ENCODE measurements at places on chromosomes 7 and 10.

DNA sequence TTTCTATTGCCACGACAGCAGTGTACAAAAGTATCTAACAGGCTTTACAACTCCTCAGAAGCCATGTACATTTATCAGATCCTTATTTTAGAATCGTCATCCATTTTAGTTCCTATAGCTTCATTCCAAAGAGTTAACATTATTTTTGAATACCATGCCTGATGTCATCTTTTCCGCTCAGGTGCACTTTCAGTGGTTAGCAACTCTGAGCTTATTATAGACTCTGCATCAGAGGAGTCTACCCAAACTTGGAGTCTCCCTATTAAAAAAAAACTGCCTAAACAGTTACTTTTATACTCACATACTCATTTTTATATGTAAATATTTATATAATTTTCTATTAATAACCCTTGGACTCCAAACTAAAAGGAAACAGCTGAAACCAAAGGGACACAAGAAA lies 31.6 kb upstream of the PRSS37 start:
- no peak for DNase-seq

DNA sequence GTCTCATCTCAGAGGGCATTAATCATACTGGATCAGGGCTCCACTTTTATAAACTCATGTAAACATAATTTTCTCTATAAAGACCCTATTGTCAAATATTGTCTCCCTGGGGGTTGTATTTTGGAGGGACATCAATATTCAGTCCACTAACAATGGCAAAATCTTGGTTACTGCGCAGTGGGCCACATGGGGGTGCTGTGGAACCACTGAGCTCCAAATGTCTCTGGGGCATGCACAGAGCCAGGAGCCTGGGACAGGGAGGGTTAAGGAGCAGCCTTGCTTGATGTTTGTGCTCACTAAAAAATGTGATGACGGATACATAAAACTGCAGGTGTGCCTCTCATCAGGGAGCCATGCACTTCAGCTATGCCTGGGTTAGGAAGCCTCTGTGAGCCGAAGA lies 62.1 kb upstream of the PRSS58 start:
- no peak for DNase-seq

DNA sequence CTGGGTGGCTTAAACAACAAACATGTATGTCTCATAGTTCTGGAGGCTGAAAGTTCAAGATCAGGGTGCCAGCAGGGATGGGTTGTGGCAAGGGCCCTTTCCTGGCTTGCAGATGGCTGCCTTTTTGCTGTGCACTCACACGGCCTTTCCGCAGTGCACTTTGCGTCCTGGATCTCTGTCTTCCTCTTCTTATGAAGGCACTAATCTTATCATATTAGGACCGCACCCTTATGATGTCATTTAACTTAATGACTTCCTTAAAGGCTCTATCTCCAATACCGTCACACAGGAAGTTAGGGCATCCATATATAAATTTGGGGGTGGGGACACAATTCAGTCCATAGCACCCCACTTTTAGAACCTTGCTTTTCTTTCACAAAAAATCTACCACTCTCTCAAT lies 255.2 kb downstream of the SNX13 start:
- no peak for DNase-seq

- no peak for DNase-seq
Observed at GRCh38 chr7:93601363-93601762, 26.8 kb upstream of the CALCR start.

GRCh38 chr7:47371733-47372368 lies 210.1 kb downstream of the TNS3 start:
- no peak for DNase-seq

DNA sequence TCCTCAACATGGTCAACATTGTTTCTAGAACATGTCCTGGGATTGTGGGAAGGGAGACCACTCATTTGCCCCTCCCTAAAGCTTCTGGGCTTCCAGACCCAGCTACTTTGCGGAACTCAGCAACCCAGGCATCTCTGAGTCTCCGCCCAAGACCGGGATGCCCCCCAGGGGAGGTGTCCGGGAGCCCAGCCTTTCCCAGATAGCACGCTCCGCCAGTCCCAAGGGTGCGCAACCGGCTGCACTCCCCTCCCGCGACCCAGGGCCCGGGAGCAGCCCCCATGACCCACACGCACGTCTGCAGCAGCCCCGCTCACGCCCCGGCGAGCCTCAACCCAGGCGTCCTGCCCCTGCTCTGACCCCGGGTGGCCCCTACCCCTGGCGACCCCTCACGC lies at the start of gene EPO:
EPO (plus strand) TSS at position 190 of the 392 bp plus-strand sequence. CDS start 513 bp downstream, outside the sequence.
- no peak for DNase-seq

- no peak for DNase-seq
Observed at GRCh38 chr7:84821671-84822534, 365.0 kb downstream of the SEMA3D start.

GRCh38 chr10:123967626-123968243 lies 76.1 kb upstream of the CPXM2 start:
- DNase-seq, result peak; percentile 20

DNA sequence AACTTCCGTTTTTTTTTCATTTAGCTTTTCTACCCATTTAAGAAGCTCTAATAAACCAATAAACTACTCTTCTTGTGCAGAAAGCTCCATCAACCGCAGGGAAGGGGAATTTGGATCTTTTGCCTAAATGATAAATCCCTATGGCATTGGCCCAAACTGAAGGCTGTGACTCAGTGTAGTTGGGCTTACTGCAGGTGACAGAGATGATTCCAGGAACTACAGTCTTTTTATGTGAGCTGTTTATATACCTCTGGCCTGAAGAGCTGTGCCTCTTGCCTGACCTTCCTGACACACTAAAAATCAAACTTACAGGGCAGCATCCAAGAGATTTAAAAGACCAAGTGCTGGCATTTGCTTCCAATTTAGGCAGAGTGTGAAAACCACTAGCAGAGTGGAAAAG lies 25.2 kb downstream of the ABCB1 start:
- DNase-seq, result no peak

DNA sequence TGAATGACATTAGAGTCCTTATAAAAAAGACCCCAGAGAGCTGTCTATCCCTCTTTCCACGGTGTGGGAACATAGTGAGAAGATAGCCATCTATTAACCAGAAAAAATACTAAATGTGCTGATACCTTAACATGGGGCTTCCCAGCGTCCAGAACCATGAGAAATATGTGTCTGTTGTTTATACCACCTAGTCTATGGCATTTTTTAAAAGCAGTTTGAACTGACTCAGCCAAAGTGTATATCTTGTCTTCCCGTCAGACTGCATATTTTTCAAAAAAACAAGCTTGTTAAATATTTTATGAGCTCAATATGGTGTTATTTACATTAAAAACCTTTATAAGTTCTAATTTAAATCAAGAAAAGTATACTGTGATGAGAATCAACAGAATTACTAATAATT lies 255.3 kb downstream of the HGF start:
- DNase-seq, result no peak

DNA sequence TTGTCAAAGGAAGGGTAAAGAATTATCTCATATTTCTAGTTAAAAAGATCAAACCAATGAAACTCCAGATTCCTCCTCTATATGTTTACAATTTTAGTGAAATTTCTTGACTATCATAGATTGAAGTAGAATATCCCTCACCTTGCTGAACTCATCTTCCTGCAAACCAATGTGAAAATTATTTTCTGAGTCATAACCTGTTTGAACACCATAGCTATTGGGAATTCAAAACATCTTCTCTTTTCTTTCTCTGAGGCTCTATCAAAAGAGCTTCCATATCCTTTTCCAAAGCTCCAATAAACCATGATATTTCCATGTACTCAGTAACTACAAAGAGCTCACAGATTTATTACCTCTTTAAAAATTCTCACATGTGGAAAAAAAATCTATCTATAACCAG lies 134.3 kb downstream of the DOCK4 start:
- DNase-seq, result no peak

DNA sequence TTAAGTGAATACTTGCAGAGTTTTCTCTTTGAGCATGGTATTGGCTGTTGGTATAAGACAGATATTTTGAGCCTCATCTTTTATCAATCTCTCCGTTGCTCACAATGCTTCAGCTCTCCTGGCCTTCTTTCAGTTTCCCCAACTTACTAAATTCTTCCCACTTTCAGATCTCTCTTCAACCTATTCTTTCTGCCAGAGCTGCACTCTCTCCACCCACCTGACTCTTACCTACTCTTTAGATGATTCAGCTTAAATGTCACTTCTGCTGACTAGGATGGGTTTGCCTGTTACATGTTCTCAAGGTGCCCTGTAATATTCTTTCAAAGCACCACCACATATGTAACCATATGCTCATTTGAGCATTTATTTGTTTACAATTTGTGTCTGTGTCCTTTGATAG lies 1.6 kb downstream of the EXOSC1 start:
- DNase-seq, result no peak

DNA sequence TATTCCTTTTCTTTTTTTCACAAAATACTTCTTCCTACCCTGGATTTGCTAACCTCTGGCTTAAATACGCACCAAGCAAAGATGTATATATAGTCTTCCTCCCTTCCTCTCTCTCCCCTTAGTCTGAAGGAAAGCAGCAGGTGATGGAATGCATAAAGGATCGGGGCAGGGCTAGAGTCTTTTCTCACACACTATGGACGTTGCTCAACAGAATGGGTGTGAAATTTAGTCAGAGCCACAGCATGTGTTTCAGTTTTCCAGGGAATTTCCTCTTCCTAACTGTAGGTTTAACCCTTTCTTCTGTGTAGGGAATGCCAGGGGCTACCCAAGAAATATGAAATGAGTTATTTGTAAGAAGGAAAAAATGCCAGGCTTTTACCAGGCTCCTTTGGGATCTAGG lies 71.4 kb upstream of the NFKB2 start:
- DNase-seq, result no peak

DNA sequence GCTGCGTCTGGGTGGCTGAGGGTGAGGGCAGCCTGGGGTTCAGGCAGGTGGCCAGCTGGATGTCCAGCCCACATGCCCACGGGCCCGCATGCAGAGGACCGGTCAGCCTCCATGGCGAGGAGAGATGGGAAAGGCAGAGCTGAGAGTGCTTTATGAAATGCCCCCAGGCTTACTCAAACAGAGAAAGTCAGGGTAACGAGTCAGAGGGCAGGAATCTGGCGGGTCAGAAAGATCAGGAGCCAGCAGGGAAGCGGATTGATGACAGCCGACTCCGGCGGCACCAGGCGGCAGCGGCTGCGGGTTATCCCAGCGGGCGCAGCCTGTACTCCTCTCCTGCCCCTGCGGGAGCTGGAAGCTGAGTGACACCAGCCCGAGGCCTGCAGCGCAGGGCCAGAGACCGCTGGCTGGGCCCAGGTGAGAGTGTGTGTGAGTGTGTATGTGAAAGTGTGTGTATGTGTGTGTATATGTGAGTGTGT lies 13.4 kb downstream of the SLC13A4 start:
- DNase-seq, result no peak

GRCh38 chr10:22752272-22752889 lies 38.0 kb upstream of the PIP4K2A start:
- DNase-seq, result no peak

- DNase-seq, result no peak
Observed at GRCh38 chr7:83517035-83517700, 131.8 kb downstream of the SEMA3E start.

- no peak for DNase-seq
Observed at GRCh38 chr10:78779339-78779955, 289.3 kb upstream of the ZMIZ1 start.

DNA sequence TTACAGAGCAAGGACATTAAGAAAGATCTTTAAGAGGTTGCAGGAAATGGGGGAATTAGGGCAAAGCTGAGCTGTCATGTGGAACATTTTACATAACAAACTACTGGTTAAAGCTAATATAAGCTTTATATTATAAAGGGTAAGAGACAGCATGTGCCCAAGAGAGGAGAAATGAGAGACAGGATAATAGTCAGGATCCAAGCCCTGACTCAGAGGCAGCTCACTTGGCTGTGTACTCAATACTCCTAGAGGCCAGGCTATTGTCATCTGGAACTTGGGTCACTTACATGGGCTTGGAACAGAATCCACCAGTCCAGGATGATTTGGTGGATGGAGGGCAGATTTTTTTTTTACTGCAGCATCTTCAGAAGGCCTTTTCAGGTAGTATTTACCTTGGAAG lies 418.6 kb upstream of the ZMIZ1 start:
- DNase-seq, result no peak

DNA sequence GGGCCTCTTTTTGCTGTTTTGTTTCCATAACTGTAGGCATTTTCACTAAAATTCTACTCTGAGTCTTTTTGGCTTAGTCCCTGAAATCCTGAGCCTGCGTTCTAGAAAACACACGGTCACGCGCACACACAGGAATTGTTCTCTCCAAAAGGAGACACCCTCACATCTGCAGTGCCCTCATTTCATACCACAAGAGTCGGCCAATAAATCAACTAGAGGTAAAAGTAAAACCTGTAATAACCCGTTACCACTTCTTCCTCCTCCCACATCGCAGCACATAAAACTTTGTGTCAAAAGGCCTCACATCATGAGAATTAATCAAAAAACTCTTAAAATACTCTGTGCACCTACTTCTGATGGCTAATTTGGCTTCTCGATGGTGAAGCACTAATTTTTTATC lies 133.3 kb upstream of the MGMT start:
- DNase-seq, result no peak

DNA sequence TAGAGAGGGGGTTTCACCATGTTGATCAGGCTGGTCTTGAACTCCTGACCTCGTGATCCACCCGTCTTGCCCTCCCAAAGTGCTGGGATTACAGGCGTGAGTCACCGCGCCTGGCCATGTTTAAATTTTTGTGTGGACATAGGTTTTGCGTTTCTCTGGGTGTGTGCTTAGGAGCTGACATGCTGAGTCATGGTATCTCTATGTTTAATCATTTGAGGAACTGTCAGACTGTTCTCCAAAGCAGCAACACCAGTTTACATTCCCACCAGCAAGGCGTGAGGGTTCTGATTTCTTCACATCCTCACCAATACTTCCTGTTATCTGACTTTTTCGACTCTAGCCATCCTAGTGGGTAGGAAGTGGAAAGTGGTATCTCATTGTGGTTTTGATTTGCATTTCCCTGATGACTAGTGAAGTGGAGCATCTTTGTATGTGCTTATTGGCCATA lies 153.7 kb downstream of the DNAJB6 start:
- DNase-seq, result peak; percentile 43

DNA sequence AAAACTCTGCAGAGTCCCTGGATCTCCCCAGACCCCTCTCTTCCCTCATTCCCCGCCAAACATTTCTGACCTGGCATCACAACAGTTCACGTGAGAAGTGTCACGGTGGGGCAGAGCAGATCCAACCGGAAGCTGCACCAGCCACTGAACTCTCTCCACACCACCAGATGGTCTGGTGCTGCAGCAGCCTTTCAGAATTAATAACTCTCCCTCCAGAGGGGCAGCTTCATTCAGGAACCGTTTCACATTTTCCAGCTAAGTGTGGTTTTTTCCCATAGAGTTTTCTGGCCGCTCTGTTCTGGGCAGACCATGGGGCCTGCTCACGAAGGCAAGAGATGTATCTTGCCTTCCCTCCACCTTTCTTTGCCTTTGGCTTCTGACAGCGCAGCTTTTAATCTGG lies 486.7 kb upstream of the GALNT17 start:
- no peak for DNase-seq

- DNase-seq, result no peak
Observed at GRCh38 chr10:17088118-17088806, 41.3 kb downstream of the CUBN start.

- DNase-seq, result no peak
Observed at GRCh38 chr7:20340839-20341238, 10.1 kb downstream of the ITGB8 start.

Measured in NK-92 treated with Interleukin-12 subunit alpha and Interleukin-12 subunit beta, amount 100 ng/mL, for 24 hours (cell line).